Colonic mucosa (tissue), 4 donors: ENCODE measurements at places on chromosomes 6 and 20. TPM values are rescaled to one million over a fixed set of nuclear protein-coding genes. Genes with fewer than 3 reads are reported as not detected.

- DNase-seq, result peak; percentile 32
Observed at GRCh38 chr20:15475483-15475882, 1097.8 kb downstream of the KIF16B start.

Gene MUC21
- total RNA-seq, result not detected

Gene CD24
- 1,002 TPM for total RNA-seq

DNA sequence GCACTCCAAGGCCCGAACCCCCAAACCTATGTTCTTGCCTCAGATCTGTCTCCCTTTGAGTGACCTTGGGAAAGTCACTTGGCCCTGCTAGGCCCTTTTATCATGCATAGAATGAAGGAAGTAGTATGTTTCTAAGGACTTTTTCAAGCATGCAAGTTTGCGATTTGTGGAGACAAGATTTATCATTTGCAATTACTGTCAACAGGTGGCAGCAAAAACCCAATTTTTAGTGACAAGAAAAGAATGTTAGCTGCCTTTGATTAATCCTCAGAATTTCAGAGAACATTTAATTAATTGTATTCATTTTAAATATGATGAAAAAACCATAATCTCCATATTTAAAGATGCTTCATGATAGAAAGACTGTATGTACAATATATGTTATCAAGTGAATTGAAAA, 28.3 kb upstream of the PREP start:
- peak; percentile 30 for DNase-seq

GRCh38 chr6:136784271-136784664, 8.0 kb downstream of the MAP3K5 start:
- no peak for DNase-seq

GRCh38 chr6:134706153-134706552, 243.7 kb downstream of the ALDH8A1 start:
- no peak for DNase-seq

DNA sequence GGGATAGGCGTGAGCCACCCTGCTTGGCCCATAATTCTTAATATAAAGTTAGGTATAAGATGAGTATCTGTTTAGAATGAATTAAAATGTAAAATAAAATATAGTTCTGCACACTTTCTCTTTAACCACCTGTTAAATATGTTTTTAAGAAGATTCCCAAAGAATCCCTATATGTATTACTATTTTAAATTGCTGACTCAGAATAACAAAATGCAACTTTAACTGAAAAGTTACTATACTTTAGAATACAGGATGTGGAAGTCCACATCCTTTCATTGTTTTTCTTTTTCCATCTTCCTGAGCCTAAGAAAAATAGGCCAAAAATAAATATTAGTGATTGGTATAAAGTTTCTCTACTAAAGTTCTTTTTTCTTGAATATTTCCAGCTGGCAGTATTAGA, 325.6 kb upstream of the EYS start:
- no peak for DNase-seq

Gene PLTP
- total RNA-seq, result 17.4 TPM
